ENCODE measurements at places on chromosomes 1 and 21.

DNA sequence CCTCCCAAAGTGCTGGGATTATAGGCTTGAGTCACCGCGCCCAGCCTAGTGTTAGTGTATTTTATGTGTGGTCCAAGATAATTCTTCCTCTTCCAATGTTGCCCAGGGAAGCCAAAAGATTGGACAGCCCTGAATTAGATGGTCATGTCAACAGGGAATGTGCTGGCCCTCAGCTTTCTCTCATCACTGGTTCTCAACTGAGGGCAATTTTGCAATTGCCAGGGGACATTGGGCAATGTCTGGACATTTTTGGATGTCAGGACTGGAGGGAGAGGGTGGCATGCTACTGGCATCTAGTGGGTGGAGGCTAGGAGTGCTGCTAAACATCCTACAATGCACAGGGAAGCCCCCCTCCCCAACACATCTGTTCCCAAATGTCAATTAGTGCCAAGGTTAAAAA lies 95.0 kb downstream of the LAMC2 start:
- DNase-seq, result no peak

GRCh38 chr1:216793303-216793702 lies 70.1 kb upstream of the ESRRG start:
- no peak for DNase-seq

DNA sequence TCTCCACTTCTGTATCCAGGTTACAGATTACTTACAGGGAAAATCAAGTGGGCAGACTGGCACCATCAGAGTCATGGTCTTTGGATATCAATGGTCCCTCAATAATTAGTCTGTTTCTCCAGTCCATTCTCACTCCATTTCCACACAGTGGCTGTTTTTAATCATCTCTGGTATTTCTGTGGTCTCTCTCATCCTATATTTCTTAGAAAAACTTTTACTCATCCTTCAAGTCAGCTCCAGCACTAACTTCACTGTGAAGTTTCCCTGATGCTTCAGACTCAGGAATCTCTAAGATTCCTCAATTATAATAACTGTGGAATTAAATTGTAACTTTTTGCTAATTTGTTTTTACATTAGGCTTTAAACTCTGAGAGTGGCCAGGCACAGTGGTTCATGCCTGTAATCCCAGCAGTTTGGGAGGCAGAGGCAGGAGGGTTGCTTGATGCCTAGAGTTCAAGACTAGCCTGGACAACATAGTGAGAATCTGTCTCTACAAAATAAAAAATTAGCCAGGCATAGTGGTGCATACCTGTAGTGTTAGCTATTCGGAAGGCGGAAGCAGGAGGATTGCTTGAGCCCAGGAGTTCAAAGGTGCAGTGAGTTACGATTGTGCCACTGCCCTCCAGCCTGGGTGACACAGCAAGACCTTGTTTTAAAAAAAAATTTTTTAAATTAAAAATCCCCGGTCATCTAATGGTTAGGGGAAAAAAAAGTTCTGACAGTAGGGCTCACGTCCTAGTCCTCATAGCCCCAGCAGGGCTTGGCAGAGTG lies 10.6 kb downstream of the CD160 start:
- DNase-seq, result no peak

- DNase-seq, result no peak
Measured at GRCh38 chr1:223038288-223039006, 104.6 kb downstream of the TLR5 start.

DNA sequence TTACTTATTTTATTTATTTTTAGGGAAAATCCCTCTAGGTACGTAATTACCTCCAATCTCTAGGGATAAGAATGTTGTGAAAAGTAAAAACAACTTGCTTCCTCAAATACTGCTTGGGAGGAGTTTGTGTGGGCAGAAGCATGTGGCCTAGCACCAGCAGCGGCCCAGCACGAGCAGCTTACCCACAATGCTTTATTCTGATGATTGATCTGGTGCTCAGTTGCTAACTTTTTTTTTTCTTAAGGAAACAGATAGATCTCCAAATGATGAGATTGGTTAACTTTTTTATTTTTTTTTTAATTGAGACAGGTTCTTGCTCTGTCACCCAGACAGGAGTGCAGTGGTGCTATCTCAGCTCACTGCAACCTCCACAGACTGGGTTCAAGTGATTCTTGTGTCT lies 4.2 kb downstream of the CLIC6 start:
- DNase-seq, result no peak

GRCh38 chr1:210332719-210333398 lies 4.2 kb downstream of the HHAT start:
- peak; percentile 9 for DNase-seq

DNA sequence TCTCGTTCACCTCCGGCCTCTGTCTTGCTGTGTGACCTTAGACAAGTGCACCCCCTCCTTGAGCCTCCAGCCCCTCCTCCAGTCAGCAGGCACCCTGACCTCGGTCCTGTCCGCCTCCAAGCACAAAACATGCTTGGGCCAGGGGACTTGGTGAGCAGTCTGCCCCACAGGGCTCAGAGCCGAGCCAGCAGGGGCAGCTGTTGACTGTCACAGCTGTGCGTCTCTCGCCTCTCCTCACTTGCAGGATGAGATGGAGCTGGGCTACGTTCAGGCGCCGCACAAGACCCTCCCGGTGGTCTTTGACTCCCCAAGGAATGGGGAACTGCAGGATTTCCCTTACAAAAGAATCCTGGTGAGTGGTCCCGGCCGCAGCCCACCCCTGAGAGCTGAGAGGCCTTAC lies 24.2 kb downstream of the PADI3 start:
- no peak for DNase-seq

DNA sequence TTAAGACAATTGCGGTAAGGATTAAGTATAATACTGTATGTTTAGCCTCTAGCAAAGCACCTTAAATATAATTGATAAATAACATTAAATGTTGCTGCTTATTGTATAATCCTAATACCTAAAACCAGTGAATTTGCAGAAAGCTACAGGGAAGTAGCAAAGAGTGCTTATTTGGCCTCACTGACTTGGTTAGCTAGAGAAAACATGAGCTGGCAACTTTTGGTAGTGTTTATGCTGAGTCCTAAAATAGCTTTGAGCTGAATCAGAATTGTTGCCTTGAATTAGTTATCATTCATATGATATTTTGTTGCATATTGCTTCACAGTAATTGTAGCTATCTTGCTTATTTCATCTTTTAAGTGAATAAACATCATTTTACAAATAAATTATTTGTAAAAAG lies 3.5 kb downstream of the TRIM67 start:
- DNase-seq, result no peak

DNA sequence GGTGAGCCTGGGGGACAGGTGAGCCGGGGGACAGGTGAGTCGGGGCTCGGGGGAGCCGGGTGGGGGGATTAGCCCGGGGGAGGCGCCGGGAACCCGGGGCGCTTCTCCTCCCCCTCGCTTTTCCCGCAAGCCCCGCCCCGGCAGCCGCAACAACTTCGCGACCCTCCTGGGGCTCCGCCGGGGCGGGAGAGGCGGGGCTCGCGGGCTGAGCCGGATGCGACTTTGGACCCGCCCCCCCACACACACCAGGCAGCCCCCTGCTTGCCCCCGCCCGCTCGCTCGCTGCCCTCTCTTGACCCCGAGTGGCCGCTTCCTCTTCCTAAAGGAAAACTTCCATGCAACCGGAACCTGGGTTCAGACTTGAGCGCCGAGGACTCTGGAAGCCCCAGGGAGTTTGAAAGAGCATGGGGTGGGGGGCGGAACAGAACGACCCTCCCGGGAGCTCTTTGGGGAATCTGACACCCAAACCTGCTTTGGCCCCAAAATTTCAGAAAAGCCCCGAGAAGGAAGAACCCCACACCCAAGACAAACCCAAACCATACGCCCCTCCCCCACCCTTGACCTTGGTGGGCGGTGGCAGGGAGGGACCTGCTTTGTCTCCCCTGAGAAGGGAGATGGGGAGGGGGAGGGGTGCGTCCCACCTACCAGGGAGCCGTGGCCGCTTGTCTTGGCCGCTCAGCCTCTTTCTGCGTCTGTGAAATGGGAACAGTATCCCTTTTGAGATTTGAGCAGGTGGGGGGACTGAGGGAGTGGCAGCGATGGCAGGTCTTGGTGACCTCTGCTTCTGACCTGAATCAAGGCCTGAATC lies 550 bp downstream of the ARHGEF16 start:
- no peak for DNase-seq

DNA sequence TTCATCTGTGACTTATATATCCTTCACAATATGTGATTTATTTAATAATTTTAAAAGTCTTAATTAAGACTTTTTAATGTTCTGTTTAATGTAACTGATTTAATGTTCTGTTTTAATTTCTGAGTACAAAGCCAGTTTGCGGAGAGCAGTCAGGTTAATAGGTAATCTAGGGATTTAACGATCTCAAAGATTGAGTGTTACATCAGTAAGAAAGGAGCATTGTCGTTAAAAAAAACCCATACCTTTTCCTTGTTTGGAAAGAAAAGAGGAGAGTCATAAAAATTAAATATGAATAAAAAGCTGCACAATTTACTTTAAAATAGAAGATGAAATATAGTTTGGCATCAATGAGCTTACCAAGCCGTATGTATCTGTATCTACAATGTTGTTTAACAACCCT lies 621.4 kb downstream of the KIF26B start:
- DNase-seq, result no peak

DNA sequence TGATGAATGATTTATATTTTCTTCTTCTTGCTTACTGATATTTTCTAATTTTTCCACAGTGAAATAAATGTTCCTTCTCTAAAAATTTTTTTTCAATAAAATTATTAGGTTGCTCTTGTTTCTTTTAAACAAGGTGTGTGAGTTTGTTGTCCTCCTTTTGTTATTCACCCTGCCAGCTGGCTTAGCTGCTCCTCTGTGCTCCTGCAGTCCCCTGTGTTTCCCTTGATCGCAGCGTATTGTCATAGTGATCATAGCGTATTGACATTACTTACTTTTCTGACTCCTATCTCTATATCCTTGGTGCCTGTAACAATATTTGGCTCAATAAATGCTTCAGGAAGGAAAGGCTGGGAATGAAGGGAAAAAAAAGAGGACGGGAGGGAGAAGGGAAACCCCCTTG lies 24.9 kb upstream of the PODN start:
- no peak for DNase-seq

GRCh38 chr1:69191335-69191734 lies 376.4 kb upstream of the LRRC7 start:
- no peak for DNase-seq

- DNase-seq, result no peak
Measured at GRCh38 chr1:215895276-215895675, 328.2 kb downstream of the KCTD3 start.

DNA sequence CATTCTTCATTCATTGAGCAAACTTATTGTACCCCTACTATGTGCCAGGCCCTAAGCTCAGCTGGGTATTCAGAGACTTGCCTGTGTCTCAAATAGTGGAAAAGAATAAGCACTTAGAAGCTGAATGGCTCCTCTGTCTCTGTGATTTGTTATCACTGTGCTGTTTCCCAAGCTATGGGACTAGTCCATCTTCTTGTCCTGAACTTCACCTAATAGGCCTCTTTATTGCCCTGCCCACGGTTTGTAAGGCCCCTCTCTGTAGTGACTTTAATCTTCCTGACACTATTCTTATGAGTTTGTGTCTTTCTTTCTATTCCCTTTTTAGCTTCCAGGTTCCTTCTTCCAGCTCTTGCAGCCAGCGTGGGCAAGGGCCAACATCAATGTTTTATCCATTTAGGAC lies 85.4 kb upstream of the LPGAT1 start:
- no peak for DNase-seq

DNA sequence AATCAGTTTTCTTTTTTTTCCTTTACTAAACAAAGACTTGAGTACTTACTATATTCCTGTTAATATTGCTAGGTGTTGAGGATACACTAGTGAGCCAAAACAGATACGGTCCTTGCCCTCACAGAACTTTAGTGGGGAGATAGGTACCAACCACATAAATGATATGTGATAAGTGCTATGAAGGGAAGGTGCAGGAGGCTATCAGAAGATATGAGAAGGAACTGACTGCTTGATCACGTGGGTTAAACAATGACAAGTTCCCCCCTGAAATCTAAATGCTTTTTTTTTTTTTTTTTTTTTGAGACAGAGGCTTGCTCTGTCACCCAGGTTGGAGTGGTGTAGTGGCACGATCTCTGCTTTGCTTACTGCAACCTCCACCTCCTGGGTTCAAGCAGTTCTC lies 25.0 kb downstream of the RBM15 start:
- DNase-seq, result no peak

DNA sequence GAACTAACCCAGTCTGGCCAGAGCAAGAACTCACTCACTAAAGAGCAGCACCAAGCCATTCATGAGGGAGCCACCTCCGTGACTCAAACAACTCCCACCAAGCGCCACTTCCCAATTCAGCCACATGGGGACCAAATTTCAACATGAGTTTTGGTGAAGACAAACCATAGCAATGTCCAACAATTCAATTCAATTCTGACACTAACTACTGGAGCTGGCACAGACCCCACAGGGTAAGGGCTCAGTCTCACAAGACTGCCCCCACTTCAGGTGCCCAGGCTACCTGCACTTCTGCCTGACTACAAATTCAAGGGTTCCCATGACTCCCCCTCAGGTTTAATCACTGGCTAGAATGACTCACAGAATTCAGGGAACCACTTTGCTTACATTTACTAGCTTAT lies 48.8 kb upstream of the RAP1A start:
- peak; percentile 28 for DNase-seq

DNA sequence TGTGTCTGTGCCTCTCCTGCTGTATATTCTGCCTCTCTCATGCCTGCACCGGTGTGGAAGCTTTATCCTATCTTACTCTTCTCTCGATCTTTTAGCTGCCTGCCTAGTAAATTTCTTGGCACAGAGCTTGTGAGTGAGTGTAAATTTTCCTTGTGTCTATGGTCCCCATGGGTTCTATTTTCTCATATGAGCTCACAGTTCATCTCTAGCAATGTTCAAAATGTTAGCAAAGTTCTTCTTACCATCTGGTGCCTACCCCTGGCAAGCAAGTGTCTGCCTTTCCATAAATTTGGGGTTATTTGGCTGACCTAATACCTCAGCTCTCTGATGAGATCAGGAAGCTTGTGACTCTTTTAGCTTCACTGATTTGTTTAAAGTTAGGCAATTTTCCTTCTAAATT lies 572.1 kb upstream of the BRINP3 start:
- DNase-seq, result no peak

GRCh38 chr1:117589544-117589943 lies 16.3 kb upstream of the TENT5C start:
- no peak for DNase-seq

GRCh38 chr1:29304025-29304684 lies 67.8 kb downstream of the PTPRU start:
- DNase-seq, result no peak

GRCh38 chr1:47183308-47184089 lies 6.3 kb downstream of the PDZK1IP1 start:
- no peak for DNase-seq

DNA sequence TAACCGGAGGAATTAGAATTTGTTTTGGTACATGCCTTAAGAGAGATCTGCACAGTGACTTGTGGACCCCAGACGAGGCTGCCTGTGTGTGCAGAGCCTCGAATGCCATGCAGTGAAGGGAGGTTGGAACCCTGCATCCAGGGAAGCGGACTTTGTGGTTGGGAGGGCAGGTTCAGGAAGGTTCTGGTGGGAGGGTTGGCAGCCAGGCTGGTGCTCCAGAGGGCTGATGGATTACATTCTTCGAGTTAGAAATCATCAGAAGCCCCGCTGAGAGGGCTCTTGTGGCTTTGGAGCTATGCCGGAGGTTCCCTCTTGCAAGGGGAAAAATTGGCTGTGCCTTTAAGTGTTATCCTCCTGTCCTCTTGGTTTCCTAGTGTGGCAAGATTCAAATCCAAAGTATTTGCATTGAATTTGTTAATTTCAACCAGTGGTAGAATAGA lies 21.1 kb downstream of the ROR1 start:
- no peak for DNase-seq

GRCh38 chr21:18334066-18334465 lies 69.5 kb downstream of the TMPRSS15 start:
- no peak for DNase-seq

Data from activated CD4-positive, alpha-beta T cell treated with anti-CD3 and anti-CD28 coated beads, Interleukin-2, amount 50 U/mL, for 4 hours (primary cell).